ENCODE measurements at places on chromosomes 12 and 14. TPM values are rescaled to one million over a fixed set of nuclear protein-coding genes. Genes with fewer than 3 reads are reported as not detected.
A peak's percentile ranks its signal among the peaks of the same experiment; 100 is the strongest.

The B4GALNT3 gene
- 33.0 TPM for total RNA-seq

The AQP2 gene
- total RNA-seq, result not detected

The SLC6A12 gene
- not detected for total RNA-seq

The CPNE8 gene
- total RNA-seq, result not detected

The SLC10A1 gene
- total RNA-seq, result not detected

The GPR65 gene
- total RNA-seq, result 0.05 TPM

The RDH16 gene
- 0.06 TPM for total RNA-seq

The OR6C2 gene
- total RNA-seq, result not detected

The ANG gene
- total RNA-seq, result 0.49 TPM

The RNU4-1 gene
- total RNA-seq, result under 0.01 TPM

DNA sequence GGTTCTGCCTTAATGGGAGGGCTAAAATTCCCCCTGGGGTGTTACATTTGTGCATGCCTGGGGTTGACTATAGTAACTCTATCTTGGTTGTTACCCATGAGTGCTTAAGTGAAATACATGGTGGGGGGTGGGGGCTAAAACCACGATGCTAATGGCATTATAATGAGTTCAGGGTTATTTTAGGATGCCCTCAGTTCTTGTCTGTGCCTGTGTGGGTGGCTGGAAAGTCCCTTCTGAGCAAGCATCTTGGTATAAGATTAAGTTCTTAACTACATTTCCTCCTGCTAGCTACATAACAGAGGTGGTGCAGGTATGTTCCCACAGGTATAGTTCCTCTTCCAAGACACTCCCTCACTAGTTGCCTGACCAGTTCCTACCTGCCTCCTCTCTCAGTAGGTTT is 822.3 kb downstream of the LRFN5 start:
- no peaks in the 10 kb centered on the region for H3K4me1 ChIP-seq
- no peaks in the 10 kb centered on the region for H3K27me3 ChIP-seq
- no peak overlapping the region for H3K27ac ChIP-seq
- H3K36me3 ChIP-seq, result no peaks in the 10 kb centered on the region
- no peak for DNase-seq

DNA sequence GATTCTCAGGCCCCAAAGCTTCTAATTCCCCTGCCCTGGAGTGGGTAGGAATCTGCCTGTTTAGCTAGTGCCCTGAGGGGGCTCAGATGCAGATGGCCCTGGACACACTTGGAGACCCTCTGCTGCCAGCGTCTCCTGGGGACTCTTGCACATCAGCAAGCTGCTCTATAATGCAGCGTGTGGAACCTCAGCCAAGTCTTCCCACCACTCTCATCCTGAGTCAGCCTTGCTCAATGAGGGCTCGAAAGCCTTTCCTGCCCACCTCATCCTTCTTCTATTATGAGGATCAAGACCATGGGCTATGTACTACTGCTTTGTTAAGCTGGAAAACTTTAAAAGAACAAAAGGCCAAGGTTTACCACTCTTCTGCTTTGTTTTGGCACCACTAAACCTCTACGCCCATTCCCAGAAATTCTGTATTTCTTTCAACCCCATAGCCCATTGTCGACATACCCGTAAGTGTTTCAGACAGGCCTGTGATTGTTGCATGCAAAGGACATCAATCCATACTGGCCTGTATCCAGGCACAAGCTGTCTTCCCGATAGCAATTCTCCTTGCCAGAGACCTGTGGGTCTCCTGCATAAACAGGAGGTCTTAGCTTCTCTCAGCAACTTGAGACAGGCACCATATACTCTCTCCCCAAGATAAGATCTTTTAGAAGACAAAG is 246.9 kb downstream of the DPF3 start:
- peaks cover 4% of the 10 kb centered on the region for H3K4me1 ChIP-seq
- no peaks in the 10 kb centered on the region for H3K27me3 ChIP-seq
- no peak for DNase-seq
- no peaks in the 10 kb centered on the region for H3K36me3 ChIP-seq

GRCh38 chr12:122834921-122835749 is at the start of gene HIP1R:
Gene HIP1R, plus strand, starts transcription at chr12:122835457. Its CDS starts 94 bp downstream, at chr12:122835551.
- DNase-seq, result peak; percentile 41
- no peaks in the 10 kb centered on the region for H3K36me3 ChIP-seq
- H3K27ac ChIP-seq, result peak within 1 kb of the TSS; percentile 47
- H3K4me1 ChIP-seq, result no peaks in the 10 kb centered on the region
- no peaks in the 10 kb centered on the region for H3K27me3 ChIP-seq
- peak within 1 kb of the TSS; percentile 58 for H3K4me3 ChIP-seq

DNA sequence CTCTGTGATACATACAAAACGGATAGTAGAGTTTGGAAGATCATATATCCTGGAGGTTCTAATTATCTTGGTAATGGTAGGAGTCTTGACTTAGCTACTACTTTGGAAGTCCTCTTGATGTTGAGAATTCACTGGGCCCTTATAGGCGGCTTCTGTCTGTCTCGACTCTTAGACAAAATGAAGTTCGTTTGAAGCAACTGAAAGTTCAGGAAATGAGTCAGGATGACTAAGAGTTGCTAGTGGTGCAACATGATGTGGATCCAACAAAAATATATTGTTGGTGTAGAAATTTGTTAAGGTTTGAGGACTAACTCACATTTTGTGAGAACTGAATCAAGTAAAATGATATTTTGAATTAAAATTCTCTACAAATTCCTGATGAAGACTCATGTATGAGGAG is 272.7 kb downstream of the AEBP2 start:
- DNase-seq, result no peak
- H3K4me1 ChIP-seq, result no peaks in the 10 kb centered on the region
- H3K27me3 ChIP-seq, result no peaks in the 10 kb centered on the region

DNA sequence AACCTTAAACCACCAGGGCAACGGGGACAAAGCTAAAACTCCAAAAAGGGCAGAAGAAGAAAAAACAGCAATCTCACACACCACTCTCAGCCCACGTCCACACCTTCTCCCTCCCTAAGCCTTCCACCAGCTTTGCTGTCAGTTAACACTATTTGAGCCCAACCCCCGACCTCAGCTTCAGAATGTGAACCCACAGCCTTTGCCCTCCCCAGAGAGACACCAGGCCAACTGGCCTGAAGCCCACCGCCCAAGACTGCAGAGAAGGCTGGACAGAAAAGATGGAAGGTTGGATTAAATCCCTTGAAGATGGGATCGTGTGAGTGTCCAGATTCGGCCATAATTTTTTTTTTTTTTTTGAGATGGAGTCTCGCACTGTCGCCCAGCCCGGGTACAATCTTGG is 22.4 kb downstream of the IRF2BPL start:
- H3K36me3 ChIP-seq, result no peaks in the 10 kb centered on the region
- no peaks in the 10 kb centered on the region for H3K4me1 ChIP-seq
- no peak for DNase-seq
- H3K27ac ChIP-seq, result no peak overlapping the region
- H3K4me3 ChIP-seq, result no peak overlapping the region

DNA sequence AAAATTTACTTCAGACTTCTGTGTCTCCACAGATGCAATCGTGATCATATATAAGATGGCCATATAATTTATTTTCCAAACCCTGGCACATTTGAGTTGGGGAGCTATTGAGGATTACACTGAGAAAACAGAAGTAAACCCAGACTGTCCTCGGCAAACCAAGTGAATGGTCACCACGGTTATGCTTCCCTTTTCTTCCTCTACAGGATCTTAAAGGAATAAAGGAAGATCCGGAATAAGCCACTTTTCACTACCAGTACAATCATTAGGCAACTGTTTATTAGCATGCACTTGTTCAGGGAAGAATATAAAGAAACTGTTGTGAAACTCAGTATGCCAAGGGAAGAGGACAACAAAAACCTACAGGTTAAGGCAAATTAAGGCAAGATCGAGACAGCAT is 27.6 kb downstream of the SBNO1 start:
- H3K4me1 ChIP-seq, result no peaks in the 10 kb centered on the region
- no peak for DNase-seq
- no peaks in the 10 kb centered on the region for H3K27me3 ChIP-seq
- H3K27ac ChIP-seq, result no peak overlapping the region
- H3K36me3 ChIP-seq, result peaks cover 45% of the 10 kb centered on the region

DNA sequence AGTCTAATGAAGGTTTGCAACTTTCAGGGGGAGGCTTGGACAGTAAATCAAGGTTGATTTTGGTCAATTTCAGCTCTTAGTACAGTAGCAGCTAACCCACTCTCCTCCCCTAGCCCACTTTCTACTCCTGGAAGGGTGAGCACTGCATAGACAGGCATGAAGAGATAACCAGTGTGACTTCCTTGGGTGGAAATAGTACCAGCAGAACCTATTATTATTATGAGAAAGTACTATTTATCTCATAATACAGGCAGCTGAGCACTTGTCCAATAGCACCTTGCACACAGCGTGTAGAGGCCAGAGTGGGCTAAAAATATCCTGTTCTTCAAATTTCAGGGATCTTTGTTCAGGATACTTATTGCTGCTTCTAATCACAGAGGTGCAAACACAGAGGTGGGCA is 96.2 kb upstream of the FKBP4 start:
- no peaks in the 10 kb centered on the region for H3K36me3 ChIP-seq
- no peak for DNase-seq
- H3K4me3 ChIP-seq, result no peak overlapping the region

DNA sequence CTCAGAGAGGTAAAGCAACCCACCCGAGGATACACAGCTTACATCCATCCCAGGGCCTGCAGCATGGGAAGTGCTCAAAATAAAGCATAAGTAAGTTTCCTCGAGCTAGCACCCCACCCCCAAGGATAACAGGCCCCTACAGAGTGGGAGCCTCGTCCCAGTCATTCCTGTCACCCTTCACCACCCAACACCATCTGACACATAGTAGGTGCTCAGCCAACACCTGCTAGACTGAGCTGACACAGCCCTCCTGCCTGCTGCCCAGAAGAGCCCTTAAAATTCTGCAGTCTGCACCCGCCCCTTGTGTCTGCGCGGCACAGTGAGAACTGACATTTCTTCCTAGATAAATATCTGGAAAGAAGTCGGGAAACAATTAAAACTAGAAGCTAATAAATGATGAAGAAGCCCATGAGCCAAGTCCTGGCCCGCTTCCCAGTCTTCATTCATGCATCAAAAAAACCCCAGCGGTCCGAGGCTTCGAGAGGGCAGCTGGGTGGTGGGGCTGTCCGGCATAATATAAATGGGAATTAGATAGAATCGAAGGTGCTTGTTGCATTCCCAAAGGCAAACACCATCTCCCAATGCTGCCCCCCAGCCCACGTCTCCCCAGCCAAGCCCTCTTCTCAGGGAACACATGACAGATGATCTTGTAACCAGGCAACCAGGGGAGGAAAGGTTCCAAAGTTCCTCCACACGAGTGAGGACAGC is 76.2 kb downstream of the BCL11B start:
- peaks cover 11% of the 10 kb centered on the region for H3K4me1 ChIP-seq
- H3K36me3 ChIP-seq, result no peaks in the 10 kb centered on the region

GRCh38 chr12:5433845-5434646 is 2.1 kb downstream of the NTF3 start:
- peak overlapping the region; percentile 90 for H3K4me3 ChIP-seq
- no peak overlapping the region for H3K27ac ChIP-seq
- no peak for DNase-seq
- no peaks in the 10 kb centered on the region for H3K27me3 ChIP-seq
- H3K4me1 ChIP-seq, result peaks cover 12% of the 10 kb centered on the region

- no peaks in the 10 kb centered on the region for H3K27me3 ChIP-seq
- H3K4me3 ChIP-seq, result no peak overlapping the region
These were observed 17.5 kb downstream of the ANAPC5 start for GRCh38 chr12:121334513-121335343.

GRCh38 chr12:109286652-109287051 is 22.4 kb downstream of the FOXN4 start:
- no peaks in the 10 kb centered on the region for H3K4me1 ChIP-seq
- no peaks in the 10 kb centered on the region for H3K27me3 ChIP-seq
- no peak for DNase-seq
- no peaks in the 10 kb centered on the region for H3K36me3 ChIP-seq

DNA sequence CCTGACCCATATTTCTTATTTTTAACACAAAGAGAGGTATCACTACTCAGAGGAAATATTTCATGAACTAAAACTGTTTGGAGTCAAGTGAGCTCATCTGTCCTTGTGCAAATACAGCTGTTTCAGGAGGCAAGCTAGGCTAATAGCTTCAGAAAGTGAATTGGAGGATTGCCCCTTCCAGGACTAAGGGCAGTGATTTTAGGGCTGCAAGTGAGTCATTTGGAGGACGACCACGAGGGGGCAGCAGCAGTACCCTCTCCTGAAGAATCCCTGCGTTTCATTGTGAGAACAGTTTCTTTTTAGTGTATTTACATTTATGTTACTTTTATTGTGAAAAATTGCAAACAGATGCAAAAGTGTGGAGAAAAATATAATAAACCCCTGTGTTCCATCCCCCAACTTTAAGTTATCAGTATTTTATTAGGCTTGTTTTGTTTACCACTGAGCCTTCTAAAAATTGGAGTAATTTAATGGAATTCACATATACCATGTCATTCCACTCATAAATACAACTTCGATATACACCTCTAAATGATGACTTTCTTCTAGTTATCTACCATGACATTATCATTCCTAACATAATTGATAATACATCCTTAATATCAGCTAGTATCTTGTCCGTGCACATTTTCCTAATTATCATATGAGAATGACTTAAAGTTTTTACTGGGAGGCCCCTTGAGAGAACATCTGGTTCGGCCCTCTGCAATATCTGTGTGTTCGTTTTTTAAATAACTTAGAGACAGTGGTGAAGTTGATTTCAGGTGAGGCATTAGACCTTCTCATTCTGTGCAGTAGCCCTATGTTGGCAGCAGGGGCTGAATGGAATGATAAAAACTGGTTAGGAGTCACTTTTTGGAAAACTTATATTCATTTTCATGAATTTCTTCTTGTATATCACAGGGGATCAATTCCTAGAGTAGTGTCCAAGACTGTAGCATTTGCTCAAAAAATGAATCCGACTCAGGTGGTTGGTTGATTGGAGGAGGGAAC is 13.7 kb downstream of the FOXJ2 start:
- no peak overlapping the region for H3K4me3 ChIP-seq
- H3K27ac ChIP-seq, result no peak overlapping the region
- H3K27me3 ChIP-seq, result no peaks in the 10 kb centered on the region
- peak; percentile 66 for DNase-seq
- peaks cover 2% of the 10 kb centered on the region for H3K36me3 ChIP-seq
- no peaks in the 10 kb centered on the region for H3K4me1 ChIP-seq

DNA sequence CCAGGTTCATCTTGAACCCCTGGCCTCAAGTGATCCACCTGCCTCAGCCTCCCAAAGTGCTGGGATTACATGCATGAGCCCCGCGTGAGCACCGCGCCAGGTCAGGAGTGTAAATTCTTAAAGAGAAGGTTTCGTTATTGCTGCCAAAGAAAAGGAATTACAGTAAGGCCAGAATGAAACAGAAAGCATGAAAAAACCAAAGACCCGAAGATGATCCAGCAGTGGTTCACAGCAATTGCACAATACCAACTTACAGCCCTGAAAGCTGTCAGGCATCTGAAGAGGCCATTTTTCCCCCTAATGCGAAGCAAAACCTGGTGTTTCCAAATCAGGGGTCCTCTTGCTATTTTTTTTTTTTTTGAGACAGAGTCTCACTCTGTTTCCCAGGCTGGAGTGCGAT is 10.3 kb downstream of the RBM23 start:
- no peaks in the 10 kb centered on the region for H3K27me3 ChIP-seq
- H3K36me3 ChIP-seq, result peaks cover 74% of the 10 kb centered on the region
- DNase-seq, result no peak
- H3K4me3 ChIP-seq, result no peak overlapping the region
- H3K27ac ChIP-seq, result no peak overlapping the region

Measured in SJCRH30 (cell line).